ENCODE measurements at places on chromosomes 16 and 17. TPM values are rescaled to one million over a fixed set of nuclear protein-coding genes. Genes with fewer than 3 reads are reported as not detected.

DPEP3 gene
- total RNA-seq, result not detected

GP1BA gene
- total RNA-seq, result not detected

DRC3 gene
- total RNA-seq, result 0.96 TPM

ABCA8 gene
- 46.2 TPM for total RNA-seq

BAIAP3 gene
- total RNA-seq, result 7.3 TPM

WIPI1 gene
- total RNA-seq, result 83.6 TPM

- peak; percentile 42 for DNase-seq
- H3K4me3 ChIP-seq, result peak within 1 kb of the TSS; percentile 76
Observed at GRCh38 chr16:68264128-68265077, at the start of gene SLC7A6. Gene SLC7A6, plus strand, starts transcription at chr16:68264526. Its CDS starts 10,201 bp downstream, at chr16:68274727.

DNA sequence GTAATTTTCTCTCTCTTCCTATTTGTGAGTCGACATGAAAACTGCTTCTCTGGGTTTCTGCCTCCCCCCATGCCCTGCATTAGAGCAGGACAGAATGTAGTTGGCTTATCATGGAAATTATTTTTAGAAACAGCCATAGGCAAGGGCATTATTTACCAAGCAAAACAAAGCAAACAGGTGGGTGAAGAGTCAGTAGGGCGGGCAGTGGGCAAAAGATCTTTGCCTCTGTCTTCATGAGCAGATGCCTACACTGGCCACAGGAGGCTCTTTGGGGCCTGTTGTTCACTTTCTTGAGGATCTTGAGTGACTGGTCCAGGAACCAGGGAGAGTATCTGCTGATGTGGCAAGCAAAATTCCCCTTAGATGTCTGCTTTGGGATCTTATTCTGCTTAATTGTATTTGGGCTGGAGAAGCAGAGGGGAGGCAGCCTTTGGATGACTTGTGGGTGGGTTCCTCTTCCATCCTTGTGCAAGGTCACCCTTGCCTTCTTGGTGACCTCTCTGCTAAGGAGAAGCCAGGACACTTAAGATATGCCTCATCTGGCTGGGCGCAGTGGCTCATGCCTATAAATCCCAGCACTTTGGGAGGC lies 42.5 kb upstream of the CLEC19A start:
- no peaks in the 10 kb centered on the region for H3K4me1 ChIP-seq
- H3K27me3 ChIP-seq, result no peaks in the 10 kb centered on the region
- H3K36me3 ChIP-seq, result no peaks in the 10 kb centered on the region
- H3K27ac ChIP-seq, result no peak overlapping the region

- no peaks in the 10 kb centered on the region for H3K36me3 ChIP-seq
- peak within 1 kb of the TSS; percentile 88 for H3K27ac ChIP-seq
- peak; percentile 76 for DNase-seq
- peak within 1 kb of the TSS; percentile 79 for H3K4me3 ChIP-seq
Observed at GRCh38 chr16:720990-721764, at the start of gene ANTKMT. Gene ANTKMT, plus strand, starts transcription at chr16:721146. Its CDS starts 129 bp downstream, at chr16:721275.

DNA sequence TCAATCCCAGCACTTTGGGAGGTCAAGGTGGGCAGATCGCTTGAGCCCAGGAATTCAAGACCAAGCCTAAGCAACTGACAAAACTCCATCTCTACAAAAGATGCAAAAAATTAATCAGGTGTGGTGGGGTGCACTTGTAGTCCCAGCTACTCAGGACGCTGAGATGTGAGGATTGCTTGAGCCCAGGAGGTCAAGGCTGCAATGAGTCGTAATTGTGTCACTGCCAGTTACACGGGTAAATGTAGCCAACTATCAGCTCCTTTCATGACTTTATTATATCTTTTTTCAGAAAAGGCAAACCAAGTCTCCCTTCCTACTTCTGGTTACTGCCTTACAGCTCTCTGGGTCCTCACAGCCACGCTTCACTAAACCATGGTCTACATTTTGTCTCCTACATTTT lies 4.0 kb downstream of the SDF2 start:
- no peaks in the 10 kb centered on the region for H3K27me3 ChIP-seq
- DNase-seq, result no peak
- H3K36me3 ChIP-seq, result no peaks in the 10 kb centered on the region

DNA sequence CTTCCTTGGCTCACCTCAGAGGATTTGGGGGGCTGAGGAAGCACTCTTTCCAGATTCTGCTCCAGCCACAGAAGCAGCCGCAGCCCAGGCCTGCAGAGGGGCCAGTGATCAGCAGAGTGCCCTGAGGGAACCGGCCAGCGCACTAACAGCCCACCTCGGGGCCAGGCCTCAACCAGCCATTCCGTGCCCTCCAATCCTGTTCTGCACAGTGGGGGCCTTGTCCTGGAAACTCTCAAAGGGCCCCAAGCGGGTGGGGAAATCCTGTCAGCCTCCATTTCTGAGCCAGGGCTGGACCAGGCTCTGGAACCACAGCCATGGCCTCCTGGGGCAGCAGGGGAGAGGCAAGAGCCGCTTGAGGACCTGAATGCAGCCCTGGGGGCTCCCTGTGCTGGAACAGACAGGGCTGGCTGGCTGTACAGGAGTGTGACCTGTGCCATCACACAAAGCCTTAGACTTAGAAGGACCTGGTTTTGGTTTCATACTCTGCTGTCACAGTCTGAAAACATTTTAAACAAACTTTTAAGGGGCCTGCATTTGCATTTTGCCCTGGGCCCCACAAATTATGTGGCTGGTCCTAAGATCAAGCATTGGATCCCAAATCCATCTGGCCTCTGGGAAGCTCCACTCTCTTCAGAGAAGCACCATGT lies 10.0 kb downstream of the CNGB1 start:
- no peak overlapping the region for H3K4me3 ChIP-seq
- no peak for DNase-seq
- no peak overlapping the region for H3K27ac ChIP-seq

DNA sequence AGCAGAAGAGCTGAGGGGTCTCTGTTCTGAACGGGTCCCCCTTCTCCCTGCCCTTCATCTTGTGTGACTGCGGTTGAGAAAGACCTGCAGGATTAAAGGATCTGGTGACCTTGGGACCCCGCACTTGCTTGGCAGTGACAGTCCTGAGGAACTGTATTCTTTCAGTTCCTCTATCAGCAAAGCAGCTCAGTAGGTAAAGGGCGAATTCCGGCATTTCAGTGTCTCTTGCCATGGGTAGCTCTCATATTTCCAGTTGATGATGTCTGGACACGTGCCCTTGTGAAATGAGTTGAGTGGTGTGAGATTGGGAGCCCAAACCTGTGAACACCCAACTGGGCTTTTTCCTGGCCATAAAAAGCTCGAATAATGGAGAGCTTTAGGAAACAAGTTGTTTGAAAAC lies 135.7 kb downstream of the PRKCA start:
- no peak overlapping the region for H3K27ac ChIP-seq
- DNase-seq, result no peak
- H3K27me3 ChIP-seq, result no peaks in the 10 kb centered on the region
- H3K4me1 ChIP-seq, result no peaks in the 10 kb centered on the region
- no peaks in the 10 kb centered on the region for H3K36me3 ChIP-seq
